ENCODE measurements at places on chromosomes 2 and 18.

GRCh38 chr2:8389431-8390108 lies 292.3 kb upstream of the ID2 start:
- DNase-seq: no peak

GRCh38 chr2:64808092-64808491 lies 154.4 kb upstream of the SERTAD2 start:
- DNase-seq: no peak

DNA sequence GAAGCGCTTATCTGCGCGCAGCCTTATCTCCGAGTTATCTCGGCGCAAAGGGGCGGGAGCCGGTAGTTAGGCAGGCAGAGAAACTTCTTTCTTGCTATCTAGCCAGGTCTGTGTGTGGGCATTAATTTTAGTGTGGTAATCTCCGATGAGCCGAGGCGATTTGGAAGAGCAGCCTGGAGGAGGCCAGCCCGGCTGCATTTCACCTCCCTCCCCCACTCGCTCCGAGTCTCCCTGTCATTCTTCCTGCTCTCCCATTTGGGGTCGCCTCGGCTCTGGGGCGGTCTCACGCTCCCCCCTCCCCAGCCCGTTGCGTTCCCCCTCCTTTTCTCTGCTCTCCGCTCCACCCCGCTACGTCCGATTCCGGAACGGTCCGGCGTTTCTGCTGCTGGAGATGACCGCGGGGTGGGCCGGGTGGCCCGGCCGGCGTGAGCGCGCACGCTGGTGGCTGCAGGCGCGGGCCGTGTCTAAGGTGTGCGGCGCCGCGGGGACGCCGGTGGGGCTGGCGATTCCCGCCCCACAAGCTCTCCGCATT lies 566 bp downstream of the GATA6 start:
- no peak for DNase-seq

GRCh38 chr2:33145459-33145858 lies 198.7 kb downstream of the LTBP1 start:
- no peak for DNase-seq

- no peak for DNase-seq
These were observed 32.8 kb downstream of the AOX1 start for GRCh38 chr2:200618590-200619021.

DNA sequence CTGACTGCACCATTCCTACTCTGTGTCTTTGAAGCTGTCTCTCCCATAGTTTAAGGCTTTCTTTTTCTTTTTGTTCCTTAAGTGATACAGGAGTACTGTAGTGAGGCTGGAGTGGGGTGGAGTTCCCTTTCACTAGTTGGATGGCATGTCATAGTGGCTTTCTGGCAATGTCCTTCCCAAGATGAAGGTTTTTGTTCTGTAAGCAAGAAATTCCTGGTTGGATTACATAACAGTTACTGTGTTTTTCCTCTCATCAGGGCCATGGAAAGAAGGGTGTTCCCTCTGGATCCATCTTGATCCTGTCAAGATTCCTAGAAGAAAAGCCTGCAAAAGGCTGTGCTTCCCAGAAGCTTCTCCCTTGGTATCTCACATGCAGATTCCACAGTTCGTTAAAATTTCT lies 84.2 kb downstream of the ACKR3 start:
- no peak for DNase-seq

Measured in ELF-1 (cell line).